Activated CD4-positive, alpha-beta T cell treated with anti-CD3 and anti-CD28 coated beads, Interleukin-2, amount 10 ng/mL, durations not matched to agents 7 days and 5 days (primary cell): ENCODE measurements at places on chromosomes 6 and 20. TPM values are rescaled to one million over a fixed set of nuclear protein-coding genes. Genes with fewer than 3 reads are reported as not detected.

APCDD1L gene
- total RNA-seq: not detected

SYNGAP1 gene
- 44.9 TPM for total RNA-seq

C6orf118 gene
- not detected for total RNA-seq

BPIFA3 gene
- not detected for total RNA-seq

BPI gene
- total RNA-seq: not detected
